ENCODE measurements at places on chromosomes 1 and 21.
A peak's percentile ranks its signal among the peaks of the same experiment; 100 is the strongest.

DNA sequence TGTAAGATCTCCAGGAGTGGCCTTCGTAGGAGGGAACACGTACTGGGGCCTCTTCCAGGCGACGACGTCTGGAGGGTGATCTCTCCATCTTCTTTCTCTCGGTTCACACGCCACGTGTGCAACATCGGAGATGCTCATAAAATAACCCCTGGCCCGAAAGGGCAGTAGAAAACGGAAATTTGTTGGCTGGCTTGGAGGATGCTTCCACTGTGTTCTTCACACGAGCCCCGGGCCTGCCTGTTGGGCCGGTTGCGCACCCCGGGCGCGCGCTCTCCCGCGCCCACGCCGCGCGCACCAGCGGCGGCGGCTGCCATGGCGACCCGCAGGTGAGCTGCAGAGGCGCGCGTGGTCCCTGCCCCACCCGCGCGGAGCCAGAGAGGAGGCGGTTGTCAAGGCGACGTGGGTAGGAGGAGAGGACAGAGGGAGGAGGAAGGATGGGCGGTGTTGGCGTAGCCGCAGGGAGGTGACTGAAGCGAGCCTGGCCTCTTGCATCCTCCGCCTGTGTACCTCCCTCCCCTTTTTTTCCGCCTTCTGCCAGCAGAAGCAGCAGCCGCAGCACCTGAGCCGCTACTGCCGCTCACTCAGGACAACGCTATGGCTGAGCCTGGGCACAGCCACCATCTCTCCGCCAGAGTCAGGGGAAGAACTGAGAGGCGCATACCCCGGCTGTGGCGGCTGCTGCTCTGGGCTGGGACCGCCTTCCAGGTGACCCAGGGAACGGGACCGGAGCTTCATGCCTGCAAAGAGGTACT lies at the start of gene ELAPOR1:
Gene ELAPOR1, plus strand, starts transcription at position 526 of the 752 bp plus-strand sequence. Its CDS starts 69 bp downstream, at position 595.
- peak; percentile 62 for DNase-seq

DNA sequence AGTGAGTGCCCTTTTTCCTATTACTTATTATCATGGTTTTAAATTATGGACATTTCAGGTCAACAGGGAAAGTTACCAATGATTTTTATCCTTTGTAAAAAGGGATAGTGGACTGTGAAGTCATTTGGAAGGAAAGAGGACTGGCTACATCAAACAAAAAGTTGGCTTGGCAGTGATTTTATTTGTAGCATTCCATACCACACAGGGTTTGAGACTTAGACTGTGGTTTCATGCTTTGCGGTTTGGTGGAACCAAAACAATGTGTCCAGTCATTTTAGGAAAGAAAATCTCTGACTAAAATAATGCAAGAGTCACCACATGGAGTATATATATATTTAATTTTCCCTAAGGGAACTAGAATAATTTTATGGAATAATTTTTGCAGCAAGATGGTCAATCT lies 239.5 kb downstream of the HMCN1 start:
- DNase-seq: no peak

- DNase-seq: no peak
Observed at GRCh38 chr1:156406251-156406650, 37.2 kb downstream of the RHBG start.

- no peak for DNase-seq
Observed at GRCh38 chr1:33346927-33347649, 26.2 kb upstream of the A3GALT2 start.

- no peak for DNase-seq
Observed at GRCh38 chr1:149979245-149979971, 31.1 kb downstream of the OTUD7B start.

- DNase-seq: no peak
Observed at GRCh38 chr1:72003092-72003491, 279.2 kb downstream of the NEGR1 start.
